Left forelimb (tissue), 1 donor: ENCODE measurements at places on chromosomes 16 and 17.

DNA sequence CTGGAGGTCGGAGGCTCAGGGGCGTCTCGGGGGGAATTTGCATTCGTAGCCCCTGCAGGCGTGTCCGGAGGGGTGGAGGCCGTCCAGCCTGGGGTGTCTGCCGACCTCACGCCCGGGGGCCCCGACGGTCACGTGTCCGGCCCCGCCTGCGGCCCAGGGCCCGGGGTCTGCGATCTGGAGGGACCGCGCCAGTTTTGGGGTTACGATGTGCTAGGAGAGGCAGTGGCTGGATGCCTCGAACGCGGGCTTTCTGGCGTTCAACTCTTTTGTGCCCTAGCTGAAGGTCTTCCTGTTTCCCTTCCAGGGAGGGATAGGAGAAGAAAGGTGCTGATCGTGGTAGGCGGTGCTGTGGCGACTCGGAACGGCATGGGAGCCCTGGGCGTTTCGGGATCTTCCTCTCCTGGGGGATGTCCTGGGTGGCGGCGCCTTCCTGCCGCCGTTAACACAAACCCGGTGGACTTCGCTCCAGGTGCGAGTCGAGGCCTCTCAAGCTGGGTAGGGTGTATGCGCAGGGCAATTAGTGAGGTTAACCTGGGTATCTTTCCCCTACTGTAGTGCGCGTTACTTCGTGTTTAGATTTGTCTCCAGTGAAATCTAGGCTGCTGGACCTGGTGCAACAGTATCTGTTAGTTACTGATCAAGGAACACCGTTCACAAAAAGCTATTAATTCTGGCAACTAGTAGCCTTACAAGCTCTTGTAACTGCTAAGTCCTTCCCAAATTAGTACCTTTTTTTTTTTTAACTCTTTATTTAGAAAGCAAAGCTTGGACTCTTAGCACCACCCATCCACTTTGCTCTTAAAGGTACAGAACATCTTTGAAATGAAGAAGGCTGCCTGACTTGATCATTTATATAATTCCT lies 1.3 kb downstream of the AKAP1 start:
- no peak for DNase-seq

DNA sequence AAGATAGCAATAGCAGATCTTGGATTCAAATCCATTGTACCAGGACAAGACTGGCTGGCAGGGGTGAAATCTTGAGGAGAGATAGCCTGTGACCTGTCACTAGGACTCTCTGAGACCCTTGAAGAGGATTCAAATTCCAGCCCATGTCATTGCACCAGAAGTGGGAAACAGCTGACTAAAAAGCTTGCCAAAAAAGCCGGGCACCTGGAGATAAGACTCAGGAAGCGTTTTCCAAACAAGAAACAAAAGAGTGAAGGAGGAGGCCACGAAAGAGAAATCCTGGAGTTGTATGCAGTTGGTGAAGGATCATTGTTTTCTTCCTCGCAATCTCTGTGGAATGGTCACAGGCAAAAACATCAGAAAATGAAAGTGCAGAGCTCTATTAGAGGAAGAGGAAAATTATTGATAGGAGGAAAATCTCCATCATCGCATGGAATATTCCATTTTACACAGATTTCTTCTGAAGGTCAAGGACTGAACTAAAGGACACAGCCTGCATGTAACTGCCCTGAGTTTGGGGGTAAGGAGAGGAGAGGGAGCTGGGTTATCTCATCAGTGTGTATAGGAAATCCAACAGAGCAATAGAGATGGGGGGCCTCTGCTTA lies 9.0 kb upstream of the WSB1 start:
- no peak for DNase-seq

- DNase-seq = no peak
Observed at GRCh38 chr16:73434621-73435020, 386.7 kb upstream of the ZFHX3 start.

- no peak for DNase-seq
Observed at GRCh38 chr17:48578616-48579470, 693 bp upstream of the HOXB4 start.

DNA sequence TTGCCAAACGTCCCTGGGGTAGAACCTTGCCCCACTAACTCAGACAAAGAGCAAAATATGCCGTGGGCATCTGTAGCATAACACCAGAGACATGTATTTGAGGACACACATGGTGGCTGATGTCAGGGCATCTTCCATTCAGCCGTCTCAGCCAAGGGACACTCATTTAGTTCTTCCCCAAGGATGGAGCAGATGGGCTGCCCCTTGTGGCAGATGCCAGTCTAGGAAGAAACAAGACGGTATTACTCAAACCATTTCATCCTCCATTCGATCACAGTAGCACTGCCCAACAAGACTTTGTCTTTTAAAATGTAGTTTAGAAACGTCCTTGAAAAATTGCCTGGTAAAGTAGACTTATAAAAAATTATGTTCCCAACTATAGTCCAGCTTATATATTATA lies 937.6 kb upstream of the EEF2KMT start:
- no peak for DNase-seq

DNA sequence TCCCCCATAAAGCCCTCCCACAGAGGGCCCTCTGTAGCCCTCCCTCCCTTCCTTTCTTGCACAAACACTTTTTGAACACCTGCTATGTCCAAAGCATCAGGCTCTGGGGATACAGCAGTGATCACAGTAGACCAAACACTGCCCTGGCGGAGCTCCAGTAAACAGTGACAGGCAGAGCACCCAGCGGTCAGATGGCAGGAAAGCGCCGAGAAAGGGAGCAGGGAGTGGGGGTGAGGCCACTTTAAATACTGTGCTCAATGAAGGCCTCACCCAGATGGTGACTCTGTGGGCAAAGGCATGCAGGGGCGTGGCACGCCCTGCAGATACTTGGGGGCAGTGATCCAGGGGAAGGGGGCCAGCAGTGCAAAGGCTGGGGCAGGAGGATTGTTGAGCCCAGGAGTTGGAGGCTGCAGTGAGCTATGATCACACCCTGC lies 7.6 kb downstream of the PRR29 start:
- no peak for DNase-seq

DNA sequence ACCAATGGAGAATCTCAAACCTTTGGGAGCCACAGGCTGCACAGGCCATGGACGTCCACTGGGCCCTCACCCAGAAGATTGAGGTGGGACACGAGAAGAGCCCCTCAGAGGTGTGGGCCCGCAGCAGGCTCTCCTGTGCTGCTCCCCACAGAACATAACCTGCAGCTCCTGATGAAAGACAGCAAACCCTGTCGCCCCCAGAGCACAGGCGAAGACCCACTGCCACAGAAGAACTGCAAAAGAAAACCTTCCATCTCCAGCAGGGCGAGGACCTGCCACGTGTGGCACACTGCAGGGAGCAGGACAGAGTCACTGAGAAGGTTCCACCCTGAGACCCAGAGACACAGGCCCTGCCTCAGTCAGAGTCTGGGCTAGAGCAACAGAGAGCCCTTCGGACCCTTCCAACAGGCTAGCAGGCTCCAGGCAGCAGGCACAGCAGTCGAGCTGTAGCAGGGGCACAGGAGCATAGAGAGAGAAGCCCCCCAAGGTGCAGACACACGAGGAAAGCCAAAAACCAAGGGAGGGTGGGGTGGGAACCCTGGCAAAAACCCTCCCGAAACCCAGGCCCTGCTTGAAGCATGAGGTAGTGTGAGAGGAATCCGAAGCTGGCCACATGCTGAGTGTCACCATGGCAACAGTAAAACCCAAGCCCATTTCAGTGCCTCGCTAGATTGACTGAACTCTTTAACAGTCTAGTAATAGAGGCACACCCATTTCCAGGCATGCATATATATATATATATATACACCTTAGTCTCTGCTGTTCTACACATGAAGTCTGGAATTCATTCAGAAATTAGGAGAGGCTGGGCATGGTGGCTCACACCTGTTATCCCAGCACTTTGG lies 60.0 kb upstream of the CHMP6 start:
- DNase-seq = no peak

GRCh38 chr16:82263521-82264143 lies 93.6 kb upstream of the MPHOSPH6 start:
- no peak for DNase-seq

DNA sequence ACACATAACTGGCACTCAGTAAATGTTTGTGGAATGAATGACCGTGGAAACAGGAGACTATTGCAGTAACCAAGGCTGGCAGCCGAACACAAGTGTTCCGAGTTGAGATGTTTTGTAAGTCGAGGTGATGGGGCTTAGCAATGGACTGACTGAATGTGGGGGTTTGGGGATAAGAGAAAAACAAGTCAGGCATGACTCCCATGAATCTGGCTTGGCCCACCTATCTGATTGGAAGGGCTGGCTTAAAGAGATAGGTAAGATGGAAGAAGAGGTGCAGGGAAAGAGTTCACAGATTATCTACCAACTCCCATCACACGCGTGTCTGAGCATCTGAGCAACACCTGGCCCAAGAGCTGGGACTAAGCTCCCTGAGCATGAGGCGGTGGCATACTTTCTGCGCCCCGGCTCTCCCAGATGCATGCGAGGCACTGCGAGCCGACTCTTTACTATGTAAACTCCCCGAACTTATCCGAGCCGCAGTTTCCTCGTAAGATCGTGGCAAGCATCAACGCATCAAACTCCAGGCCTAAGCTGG lies 539 bp downstream of the IFT20 start:
- no peak for DNase-seq

- no peak for DNase-seq
Observed at GRCh38 chr17:60138769-60139437, 10.9 kb upstream of the CA4 start.

- DNase-seq = no peak
Observed at GRCh38 chr16:21338537-21339268, 60.6 kb upstream of the CRYM start.

DNA sequence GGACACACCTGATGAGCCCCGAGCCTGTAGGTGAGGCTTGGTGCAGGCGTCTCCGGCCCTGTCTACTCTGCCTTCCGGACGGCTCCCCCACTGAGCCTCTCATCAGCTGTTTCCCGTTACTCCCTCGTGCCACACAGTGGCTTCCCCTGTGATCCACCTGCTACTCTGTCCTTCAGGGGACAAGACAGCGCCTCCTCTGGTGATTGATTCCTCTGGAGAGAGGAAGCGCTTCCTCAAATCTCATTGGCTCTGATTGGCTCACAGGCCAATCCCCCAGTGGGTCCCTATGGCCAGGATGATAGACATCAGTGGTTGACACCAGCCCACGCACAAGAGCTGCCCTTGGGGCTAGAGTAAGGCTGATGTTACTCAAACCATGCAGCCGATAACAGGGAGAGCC lies 24.0 kb downstream of the RNF213 start:
- DNase-seq = no peak

DNA sequence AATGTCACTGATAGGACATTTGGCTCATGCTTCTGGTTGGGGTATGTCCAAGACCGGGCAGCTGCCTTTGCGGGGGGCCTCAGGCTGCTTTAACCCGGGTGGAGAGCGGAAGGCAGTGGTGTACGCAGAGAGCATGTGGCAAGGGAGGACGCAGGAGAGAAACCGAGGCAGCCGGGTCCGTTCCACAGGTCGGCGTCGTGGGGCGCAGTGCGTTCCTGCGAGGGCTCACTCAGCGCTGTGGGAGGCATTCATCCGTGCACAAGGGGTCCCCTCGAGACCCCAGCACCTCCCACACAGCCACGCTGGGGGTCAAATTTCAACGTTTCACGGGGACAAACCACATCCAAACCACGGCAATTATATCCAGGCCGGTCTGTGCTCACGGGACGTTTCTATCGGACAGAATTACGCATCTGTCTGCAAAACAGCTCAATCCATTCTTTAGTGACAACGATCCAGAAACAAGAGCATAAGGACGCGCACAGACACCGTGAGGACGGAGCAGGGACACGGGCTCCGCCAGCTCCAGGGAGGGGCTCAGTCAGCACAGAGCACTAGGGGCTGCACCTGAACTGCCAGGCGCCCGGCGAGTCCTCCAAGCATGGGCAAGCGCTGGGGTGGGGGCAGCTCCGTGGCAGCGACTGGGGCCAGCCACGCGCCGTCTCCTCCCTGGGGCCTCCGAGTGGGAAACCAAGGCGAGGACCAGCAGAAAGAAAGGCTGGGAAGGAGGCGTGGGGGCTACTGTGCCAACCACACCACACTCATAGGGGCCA lies 108.4 kb upstream of the METRNL start:
- peak; percentile 62 for DNase-seq

GRCh38 chr17:28313841-28314240 lies 5.2 kb upstream of the TMEM97 start:
- no peak for DNase-seq

DNA sequence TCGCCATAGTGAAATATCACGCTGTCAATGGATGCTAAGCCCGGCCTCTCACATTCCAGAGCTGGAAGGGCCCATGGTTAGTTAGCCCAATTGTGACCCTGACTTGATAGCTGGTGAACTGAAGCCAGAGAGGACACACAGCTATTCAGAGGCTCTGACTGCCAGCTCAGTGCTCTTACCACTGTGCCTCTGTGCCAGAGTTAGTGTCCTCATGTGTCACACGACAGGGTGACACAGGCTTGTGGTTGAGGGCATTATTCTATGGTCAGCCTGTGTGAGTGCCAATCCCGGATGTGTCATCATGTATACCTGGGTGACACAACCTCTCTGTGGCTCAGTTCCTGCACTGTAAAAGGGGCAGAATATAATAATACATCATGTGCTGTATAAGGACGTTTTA lies 2.5 kb upstream of the MT1X start:
- DNase-seq = no peak

DNA sequence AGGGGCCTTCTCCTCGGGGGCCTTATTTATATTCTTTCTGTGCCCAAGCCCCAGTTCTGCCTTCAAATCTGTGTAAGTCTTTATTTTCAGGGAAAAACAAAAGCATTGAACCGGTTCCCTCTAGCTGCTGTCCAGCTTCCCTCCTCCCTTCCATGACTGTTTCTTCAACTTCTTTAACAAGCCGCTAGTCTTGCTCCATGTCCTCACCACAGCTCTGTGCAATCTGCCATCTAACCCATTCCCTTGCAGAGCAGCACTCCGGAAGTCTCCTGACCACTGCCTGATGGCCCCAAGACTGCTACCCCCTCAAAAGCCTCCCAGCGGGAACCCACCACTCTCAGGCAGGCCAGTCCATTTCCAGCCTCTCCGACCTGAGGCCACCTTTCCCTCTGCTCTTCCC lies 16.9 kb downstream of the EMC8 start:
- no peak for DNase-seq

- DNase-seq = no peak
Observed at GRCh38 chr17:44979426-44979995, 11.4 kb upstream of the C1QL1 start.

DNA sequence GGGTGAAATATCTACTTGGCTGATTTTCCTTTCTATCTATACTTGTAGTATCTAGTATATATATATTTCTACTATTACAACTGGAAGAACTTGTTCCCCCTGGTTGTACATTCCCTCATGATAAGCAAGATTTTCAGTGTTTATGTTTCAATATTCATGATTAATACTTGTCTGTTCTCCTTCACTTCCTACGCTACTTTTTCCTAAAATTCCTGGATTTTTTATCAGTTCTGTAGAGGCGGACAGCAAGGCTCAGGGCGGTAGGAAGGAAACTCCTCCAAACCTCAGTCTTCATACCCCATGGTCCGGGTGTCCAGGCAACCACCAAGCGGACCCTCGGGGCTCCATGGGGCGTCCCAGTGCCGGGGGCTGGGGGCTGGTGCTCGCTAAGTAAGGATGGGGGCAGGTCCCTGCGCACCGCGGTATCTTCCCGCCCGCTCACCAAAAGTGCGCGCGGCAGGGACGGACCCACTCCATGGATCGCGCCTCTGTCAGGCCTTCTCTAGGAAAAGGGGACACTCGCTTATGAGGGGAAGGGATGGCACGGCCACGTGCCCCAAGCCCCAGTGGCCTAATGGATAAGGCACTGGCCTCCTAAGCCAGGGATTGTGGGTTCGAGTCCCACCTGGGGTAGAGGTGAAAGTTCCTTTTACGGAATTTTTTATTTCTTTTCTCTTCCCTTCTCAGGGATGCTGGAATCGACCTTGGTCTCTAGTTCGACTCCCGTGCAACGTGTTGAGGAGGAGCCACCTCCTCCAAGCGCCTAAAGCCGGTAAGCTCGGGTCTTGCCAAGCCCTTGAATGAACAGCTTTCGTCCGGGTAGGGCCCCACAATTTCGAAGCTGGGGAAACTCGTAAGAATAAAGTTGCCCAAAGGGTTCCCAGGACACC lies 13.2 kb downstream of the ATP5PD start:
- peak; percentile 98 for DNase-seq
